ENCODE measurements at places on chromosomes 1 and 21.

DNA sequence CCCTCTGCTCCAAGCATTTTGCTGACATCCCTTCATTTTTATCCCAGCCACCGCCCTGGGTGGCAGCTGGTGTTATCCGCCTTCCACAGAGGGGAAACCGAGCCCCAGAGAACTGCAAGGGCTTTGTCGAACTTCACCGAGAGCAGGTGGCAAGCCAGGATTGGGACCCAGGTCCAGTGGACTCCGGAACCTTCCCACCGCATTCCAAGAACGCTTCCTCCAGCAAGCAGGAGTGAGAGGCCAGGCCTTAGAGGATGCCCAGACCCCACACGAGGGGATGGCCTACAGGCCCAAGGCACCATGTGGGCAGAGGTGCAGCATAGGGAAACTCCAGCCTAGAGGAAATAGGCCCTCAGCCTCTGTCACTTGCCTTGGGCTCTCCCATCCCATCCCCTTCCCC lies 90.7 kb downstream of the EPHB2 start:
- DNase-seq: no peak

DNA sequence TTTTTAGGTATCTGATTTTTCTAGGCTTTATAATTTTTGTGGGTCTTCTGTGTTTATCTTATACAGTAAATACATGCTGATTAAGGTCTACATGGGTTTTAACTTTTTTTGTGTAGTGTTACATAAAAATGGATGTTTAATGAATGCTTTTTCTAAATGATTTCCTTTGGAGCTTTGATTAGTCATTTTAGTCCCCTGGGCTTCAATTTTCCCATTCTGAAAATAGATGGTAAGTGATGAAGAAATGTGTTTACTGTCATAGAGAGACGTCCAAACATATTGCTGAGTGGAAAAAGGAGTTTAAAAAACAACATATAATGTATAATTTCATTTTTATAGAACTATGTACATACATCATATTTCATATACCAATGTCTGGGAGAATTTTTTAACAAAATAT lies 140.9 kb upstream of the HMCN1 start:
- DNase-seq: no peak

- no peak for DNase-seq
These were observed 59.0 kb upstream of the RUNX3 start for GRCh38 chr1:24989082-24989481.

DNA sequence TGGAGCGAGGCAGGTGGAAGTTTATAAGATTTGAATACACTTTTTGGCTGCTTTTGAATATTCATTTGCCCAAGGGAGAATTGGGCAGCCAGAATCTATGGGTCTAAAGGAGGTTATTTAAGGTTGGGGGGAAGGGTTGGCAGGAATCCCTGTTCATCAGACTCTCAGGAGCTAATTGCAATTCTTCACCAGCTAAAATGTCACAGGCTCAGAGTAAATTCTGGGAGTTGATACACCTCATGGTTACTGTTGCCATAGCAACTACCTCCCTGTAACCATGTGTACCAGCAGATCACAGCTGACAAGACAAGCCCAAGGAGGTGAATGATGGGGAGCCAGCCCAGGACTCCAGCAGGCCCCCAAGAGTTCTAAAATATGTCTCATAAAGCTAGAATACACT lies 75.5 kb downstream of the CAMK2N1 start:
- DNase-seq: no peak

- no peak for DNase-seq
These were observed 32.7 kb downstream of the CRYAA start for GRCh38 chr21:43201491-43201890.

GRCh38 chr1:230684146-230684545 lies 29.8 kb downstream of the AGT start:
- DNase-seq: no peak

DNA sequence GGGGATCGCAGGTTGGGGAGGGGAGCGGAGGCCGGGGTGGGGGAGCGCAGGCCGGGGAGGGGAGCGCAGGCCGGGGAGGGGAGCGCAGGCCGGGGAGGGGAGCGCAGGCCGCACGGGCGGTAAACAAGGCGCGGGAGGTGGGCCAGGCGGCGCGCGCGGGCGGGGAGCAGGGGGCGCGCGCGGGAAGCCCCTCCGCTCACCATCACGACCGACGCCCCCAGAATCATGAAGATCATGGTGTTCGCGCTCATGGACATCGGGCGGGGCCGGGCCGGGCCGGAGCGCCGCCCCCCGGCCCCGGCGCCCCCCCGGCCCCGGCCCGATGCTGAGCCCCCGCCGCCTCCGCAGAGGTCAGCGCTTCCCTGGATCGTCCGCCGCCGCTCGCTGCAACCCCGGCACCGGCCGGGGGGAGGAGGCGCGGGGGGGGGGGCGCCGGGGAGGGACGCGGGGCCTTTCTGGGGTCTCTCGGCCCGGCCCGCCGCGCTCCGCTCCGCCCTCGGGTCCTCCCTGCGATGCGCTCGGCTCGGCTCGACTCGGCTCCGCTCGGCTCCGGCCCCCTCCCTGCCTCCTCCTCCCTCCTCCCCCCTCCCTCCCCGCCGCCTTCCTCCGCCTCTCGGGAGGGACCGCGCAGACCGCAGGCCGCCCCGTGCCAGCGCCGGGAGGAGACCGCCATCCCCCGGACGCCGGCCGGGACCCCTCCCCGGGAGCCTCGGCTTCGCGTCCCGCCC lies at the start of gene TMEM240:
Gene TMEM240 (minus strand): TSS at position 535 of the 728 bp plus-strand sequence. CDS start 278 bp downstream, at position 257.
- DNase-seq: no peak

- DNase-seq: no peak
These were observed 59.0 kb downstream of the MTR start for GRCh38 chr1:236853921-236854604.

- no peak for DNase-seq
These were observed 1.5 kb downstream of the MORC3 start for GRCh38 chr21:36321325-36322082.

GRCh38 chr21:46196733-46197132 lies 12.5 kb upstream of the SPATC1L start:
- DNase-seq: no peak

GRCh38 chr1:236365999-236366570 lies 28.0 kb upstream of the EDARADD start:
- DNase-seq: no peak

- DNase-seq: no peak
These were observed 85.6 kb upstream of the ZP4 start for GRCh38 chr1:237976331-237976730.

- no peak for DNase-seq
These were observed 15.4 kb upstream of the LCE5A start for GRCh38 chr1:152495066-152495675.

GRCh38 chr1:14955402-14955801 lies 198.1 kb upstream of the TMEM51 start:
- DNase-seq: no peak

DNA sequence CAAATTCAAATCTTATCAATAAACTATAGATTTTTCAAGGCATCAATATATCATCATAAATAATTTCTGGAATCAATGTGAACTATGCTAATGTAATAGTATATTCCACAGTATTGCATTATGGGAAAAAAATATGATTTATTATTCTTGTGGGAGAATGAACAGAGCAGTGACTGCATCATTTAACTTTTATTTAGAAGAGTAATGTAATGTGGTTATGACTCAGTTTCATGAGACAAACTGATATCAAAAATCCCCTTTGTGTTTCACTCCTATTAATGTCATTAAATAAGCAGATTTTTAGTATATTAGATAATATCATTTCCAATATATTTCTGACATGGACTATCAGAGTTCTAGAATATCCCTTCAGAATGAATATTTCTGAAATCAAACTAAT lies 187.6 kb downstream of the LRRC40 start:
- no peak for DNase-seq

DNA sequence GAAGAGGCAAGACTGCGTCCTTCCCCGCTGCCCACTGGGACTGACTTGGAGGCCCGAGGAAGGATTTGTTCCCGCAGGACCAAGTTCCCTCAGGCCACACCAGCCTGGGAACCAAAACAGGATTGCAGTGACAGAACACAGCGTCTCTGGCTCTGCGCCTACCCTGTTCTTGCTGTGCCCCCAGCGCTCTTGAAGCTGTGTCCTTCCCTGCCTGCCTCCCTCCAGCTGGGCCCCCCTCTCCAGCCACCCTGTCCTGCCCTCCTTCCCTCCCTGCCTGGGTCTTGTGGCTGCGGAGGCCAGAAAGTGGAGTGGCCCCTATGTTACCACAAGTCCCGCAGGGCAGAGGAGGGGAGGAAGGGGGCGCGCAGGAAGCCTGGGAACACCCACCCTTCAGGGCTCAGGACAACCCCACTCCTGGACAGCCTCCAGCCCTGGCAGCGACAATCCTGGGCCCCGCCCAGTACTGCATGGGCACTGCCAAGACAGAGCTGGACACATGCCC lies 164.9 kb downstream of the DYRK1A start:
- DNase-seq: no peak

- DNase-seq: no peak
These were observed 241.2 kb upstream of the SAMSN1 start for GRCh38 chr21:14787312-14787711.

DNA sequence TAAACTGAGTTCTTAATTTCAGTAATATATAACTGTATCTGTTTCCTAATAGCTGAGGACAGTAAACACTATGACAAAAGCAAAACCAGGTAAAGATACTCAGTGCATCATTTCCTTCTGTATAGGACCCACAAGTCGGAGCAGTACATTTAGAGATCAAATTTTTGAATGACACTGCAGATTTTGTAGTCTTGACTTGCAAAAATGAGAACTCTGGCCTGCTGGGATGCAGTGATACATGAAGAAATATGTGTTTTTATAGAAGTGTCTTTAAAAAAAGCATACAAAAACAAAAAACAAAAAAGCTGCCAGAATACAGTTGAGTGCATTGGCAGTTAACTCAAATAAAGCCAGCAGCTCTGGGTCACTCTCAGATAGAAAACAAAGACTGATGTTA lies 19.0 kb downstream of the GART start:
- DNase-seq: no peak

GRCh38 chr1:98177751-98178150 lies 256.9 kb upstream of the DPYD start:
- DNase-seq: no peak

DNA sequence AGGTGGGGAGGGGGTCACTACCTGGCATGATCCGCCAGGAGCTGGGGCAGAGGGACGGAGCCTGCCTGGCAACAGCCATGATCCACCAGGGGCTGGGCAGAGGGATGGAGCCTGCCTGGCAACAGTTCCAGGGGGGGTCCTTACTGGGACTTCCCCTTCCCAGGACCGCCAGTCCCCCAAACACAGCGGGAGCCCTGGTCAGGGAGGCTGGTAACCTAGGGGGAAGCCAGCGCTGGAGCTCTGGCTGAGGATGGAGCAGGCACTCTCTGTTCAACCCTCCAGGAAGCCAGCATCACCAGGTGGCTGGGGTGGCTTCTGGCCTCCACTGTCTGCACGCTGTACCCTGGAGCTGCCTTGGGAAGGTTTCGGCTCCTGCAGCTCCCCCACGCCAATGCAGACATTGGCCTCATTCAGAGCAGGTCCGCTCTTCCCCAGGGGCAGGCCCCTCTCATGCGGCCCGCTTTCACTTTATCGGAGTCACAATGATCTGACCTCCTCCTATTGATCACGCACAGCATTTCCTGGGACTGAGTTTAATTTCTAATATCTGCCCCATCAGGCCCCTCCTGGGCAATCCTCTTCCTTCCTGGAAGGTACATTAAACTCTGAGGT lies 68.4 kb upstream of the ABCG1 start:
- DNase-seq: no peak
